Left cardiac atrium (tissue), 4 donors: ENCODE measurements at places on chromosomes 12 and 14.

- peak; percentile 51 for DNase-seq
Observed at GRCh38 chr12:26287671-26288381, 92.5 kb downstream of the SSPN start.

DNA sequence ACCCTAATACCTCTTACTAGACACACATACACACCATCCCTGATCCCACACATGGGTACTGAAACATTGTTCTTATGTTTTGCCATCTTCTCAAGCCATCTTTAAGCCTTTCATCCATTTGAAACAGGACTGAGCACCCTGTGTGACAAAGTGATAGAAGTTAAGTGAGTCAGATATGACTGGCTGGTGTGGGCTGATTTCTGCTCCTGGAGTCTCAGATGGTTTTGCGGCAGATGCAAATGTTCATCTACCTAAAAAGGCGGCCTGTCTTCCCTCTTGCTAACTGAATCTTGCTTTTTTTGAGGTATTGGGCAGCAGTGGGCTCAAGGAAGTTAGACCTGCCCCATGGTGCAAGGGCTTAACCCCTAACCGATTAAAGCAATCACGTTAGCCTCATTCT lies 30.4 kb upstream of the PKP2 start:
- no peak for DNase-seq

GRCh38 chr12:94805749-94806529 lies 155.6 kb upstream of the TMCC3 start:
- no peak for DNase-seq

DNA sequence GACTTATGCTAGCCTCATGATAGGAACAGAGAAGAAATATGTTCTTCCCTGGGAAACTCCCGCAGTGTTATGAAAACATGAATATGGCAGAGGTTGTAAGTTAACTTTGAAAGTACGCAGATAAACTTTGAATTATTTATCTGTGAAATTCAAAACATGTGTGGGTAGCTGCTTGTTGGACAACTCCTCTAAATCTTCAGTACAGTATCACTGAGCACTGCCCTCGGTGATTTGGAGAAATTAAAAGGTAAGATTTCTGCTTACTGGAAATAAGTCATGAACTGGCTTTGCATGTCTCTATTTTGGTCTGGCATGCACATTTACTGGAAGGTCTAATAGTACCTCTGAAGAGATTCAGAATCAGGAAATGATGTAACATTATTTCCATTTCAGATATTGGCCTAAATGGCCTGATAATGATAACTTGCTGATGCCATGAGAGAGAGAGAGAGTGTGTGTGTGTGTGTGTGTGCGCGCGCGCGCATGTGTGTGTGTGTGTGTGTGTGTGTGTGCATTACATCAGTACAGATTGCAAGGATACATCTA lies 1441.9 kb upstream of the FLRT2 start:
- peak; percentile 26 for DNase-seq

DNA sequence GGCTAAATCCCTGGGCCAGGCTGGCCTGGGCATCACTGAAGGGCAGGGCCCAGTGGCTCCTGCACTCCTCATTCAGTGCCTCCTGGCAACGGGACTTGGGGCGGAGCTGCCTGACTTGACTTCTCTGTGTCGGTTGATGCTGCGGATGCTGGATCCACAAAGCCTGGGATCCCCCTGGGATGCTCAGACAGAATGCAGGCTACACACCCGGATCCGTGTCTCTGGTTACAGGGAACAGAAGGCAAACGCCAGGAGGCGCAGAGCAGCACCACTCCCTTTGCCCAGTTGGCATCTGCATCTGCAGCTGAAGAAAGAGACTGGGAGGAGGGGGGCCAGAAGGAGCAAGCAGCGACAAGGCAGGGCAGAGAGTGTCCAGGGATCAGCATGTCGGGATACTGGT lies 154.5 kb upstream of the FKBP4 start:
- DNase-seq, result peak; percentile 36

- DNase-seq, result no peak
Observed at GRCh38 chr12:28622406-28622805, 432.1 kb downstream of the CCDC91 start.

DNA sequence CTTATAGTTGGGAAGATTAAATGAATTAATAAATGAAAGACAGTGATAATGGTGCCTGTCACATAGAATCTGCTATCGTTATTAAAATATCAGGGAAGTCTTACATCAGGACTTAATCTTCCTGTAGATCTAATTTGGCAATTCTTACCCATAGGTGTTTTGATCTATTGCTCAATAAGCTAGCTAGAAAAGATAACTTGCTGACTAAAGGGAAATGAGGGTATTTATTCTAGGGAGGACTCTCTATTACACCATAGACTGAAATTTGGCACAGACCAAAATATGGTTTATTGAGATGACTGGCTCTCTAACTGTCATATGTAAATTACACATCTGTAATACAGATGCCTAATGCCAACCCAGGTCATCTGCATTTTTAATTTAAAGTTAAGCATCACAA lies 11.5 kb downstream of the HAL start:
- DNase-seq, result no peak

DNA sequence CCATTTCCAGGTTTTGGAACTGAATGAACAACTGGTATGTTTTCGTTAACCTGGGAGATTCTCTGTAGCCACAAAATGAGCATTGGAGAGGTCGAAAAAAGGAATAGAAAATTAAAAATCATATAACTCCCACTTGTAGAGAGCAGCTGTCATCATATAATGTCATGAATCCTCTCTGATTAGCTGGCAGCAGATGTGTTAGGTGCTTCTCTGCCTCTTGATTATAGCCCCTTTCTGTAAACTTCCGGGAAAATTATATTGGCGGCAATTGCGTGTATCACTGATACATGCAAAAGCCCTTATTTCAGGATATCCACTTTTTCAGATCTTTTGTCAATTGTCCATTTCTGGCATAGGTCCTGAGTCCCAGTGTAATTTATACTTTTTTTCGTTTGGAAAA lies 31.7 kb downstream of the FGD4 start:
- DNase-seq, result no peak

DNA sequence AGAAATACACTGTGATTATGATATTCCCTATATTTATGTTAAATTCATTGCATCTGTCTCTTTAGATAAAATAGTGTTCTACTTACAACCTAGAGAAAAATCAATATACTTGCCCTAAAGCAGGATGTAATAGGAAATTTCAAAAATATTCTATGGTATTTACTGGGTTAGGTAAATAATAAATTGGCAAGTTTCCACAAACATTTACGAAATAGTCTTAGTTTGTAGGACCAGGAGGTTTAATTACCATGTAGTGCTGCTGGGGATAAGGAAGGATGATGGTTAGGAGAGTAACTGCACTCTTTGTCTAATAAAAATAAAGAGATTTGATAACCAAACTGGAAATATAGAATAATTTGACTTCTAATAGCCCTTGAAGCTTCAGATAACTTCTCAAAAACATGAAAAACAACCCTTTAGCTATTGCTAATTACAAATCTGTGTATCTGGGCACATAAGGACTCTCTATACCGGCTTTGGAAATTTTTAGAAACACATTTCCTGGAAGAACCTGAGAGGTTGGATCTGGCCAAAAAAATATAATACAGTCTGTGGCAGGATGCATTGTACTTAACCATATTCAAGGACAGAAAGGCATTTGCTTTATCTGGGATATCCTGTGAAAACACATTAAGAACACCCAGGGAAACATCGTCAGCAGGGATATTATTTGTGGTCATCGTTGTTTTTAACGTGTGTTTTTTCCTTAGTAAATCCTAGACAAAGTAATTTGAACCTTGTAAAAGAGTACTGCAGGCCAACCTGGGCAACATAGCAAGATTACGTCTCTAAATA lies 36.7 kb upstream of the TMCC3 start:
- no peak for DNase-seq

- no peak for DNase-seq
Observed at GRCh38 chr14:101199028-101199770, 295.7 kb upstream of the RTL1 start.

DNA sequence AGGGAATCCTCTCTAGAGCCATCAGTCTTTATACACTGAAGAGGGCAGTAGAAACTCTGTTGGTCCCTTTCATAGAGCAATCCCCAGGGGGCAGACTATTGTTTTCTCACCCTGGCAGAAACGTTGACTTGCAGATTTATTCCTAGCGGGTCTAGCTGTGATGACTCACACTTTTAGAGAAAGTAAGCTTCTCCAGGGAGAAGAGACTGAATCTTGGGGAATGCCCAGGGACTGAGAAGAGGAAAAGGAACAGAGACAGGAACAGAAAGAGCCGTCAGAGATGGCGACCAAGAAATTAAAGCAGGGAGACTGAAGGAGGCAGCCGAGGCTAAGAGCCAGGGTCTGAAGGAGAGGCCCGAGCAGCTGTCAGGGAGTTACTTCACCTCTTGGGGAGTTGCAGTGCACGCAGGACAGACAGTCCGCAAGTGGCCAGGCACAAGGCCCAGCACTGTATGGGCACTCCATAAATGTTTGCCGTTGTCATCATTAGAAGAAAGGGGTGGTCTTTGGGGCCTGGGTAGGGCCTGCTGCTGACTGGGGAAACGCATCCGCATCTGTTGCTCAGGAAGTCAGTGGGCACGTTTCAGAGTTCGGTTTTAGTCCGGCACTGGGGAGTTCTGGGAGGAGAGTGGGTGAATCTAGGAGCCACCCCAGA lies 13.0 kb downstream of the PLEKHG6 start:
- DNase-seq, result peak; percentile 58

DNA sequence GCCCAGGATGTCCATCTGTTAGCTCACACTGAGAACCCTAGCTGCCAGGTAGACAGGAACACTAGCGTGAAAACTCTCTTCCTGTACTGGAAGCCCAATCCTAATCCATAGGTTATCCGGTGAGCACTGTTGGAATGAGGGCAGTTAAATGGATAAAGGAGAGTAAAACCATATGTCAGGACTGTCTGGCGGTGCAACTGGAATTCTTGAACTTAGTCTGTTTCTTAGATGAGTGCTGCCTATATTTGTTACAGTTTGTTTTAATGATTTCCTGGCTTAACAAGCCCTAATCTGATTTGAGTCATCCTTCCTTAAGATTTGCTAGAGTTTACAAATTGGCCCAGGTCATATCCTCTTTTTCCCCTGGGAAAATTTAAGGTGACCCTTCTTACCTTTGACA lies 104.7 kb downstream of the ANO4 start:
- DNase-seq, result no peak

- DNase-seq, result no peak
Observed at GRCh38 chr12:96329018-96329417, 71.2 kb downstream of the CDK17 start.

- DNase-seq, result no peak
Observed at GRCh38 chr12:71441836-71442566, 2.4 kb downstream of the LGR5 start.

- no peak for DNase-seq
Observed at GRCh38 chr12:2387103-2387834, 334.5 kb downstream of the CACNA1C start.

DNA sequence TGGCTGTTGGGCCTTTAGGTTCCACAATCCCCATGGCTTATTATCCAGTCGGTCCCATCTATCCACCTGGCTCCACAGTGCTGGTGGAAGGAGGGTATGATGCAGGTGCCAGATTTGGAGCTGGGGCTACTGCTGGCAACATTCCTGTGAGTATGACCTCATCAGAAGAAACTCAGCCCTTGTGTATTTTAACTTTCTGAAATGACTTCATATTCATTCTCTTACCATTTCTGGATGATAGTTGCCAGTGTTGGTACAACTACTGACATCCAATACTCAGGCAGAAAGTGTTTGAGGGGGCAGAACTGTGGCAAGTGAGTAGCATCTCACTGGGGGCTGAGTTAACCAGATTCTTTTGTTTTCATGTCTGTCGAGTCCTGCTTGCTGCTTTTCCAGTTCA lies 2.3 kb downstream of the DAZAP2 start:
- DNase-seq, result no peak

DNA sequence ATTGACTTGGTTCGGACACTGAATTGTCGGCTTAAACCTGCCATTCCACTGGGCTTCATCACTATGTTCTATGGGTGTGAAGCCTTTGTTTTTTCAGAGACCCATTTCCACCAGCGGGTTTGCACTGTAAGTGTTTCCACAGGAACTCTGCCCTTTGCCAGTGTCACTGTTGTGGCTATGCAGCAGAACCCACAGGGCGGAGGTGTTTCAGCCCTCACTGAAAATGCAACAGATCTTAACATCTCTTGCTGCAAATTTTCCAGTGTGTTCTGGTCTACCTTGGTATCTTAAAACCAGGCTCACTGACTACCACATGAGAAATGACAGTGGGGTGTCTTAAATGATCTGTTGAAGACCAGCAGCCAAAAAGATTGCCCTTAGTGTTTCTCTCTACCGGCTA lies 21.1 kb downstream of the PRKCH start:
- peak; percentile 48 for DNase-seq

GRCh38 chr14:58861586-58861985 lies 223.8 kb downstream of the DACT1 start:
- DNase-seq, result no peak

DNA sequence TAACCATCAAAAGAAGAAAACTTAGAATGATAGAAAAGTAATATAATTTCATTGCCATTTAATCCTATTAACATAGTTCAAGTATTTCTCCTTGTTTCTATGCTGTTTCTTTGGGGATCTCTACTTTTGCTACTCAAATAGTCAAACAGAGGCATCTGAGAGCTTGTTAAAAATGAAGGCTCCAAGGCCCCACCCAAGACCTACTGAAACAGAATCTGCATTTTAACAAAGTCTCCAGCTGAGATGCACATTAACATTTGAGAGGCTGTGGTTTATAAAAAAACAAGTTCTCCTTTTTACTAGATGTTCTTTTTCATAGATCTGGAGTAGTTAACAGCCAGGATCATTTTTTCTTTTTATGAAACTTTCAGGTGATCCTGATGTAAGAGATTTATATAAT lies 31.8 kb downstream of the PPFIA2 start:
- DNase-seq, result no peak

GRCh38 chr12:127749416-127749815 lies 517.6 kb upstream of the TMEM132C start:
- DNase-seq, result no peak

DNA sequence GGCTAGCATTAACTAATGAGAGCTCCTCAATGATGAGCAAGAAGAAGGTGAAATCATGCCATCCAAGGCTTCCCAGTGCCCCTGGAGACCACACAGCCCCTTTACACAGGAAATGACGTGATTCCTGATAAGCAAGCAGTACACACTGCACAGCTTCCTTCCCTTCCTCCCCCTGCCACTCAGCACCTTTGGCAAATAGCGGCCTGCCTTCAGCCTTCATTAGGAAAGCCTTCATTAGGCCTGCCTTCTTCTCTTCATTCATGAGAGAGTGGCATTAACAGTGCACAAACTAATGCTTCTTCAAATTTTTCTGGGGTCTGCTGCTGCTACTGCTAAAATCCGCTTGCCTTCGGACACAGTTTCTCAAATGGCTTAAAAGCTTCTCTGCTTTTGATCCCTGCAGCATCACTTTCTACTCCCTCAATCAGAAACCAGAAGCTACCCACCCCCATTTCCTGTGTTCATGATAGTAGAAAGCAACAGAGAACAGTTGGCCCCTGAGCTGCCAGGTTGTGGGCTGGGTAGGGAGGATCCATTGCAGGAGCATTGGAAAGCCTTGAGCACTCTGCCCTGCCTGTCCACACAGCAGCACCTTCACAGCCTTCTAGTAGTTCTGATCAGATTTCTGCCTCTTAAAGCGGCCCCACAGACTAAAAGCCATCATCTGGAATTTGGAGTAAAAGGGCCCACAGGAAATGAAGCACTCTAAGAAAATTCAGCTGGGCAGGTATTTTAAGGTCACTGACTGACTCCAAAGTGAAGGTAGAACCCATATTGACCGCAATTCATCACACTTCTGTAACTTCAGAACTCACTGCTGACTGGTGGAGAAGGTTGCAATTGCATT lies 103.8 kb upstream of the ETV6 start:
- DNase-seq, result no peak
